ENCODE measurements at places on chromosomes 4 and X.

- H3K4me1 ChIP-seq: no peaks in the 10 kb centered on the region
- H3K27ac ChIP-seq: no peak overlapping the region
- no peak overlapping the region for H3K4me3 ChIP-seq
- no peaks in the 10 kb centered on the region for H3K36me3 ChIP-seq
These were observed 253.9 kb downstream of the ANK2 start for GRCh38 chr4:113303315-113303714.

GRCh38 chr4:126957987-126958386 is 674.8 kb upstream of the INTU start:
- H3K27me3 ChIP-seq: no peaks in the 10 kb centered on the region
- no peak for DNase-seq
- H3K4me1 ChIP-seq: no peaks in the 10 kb centered on the region
- H3K27ac ChIP-seq: no peak overlapping the region
- no peak overlapping the region for H3K4me3 ChIP-seq
- no peaks in the 10 kb centered on the region for H3K36me3 ChIP-seq

- no peak overlapping the region for H3K4me3 ChIP-seq
- no peaks in the 10 kb centered on the region for H3K36me3 ChIP-seq
- H3K4me1 ChIP-seq: peaks cover 48% of the 10 kb centered on the region
- H3K27me3 ChIP-seq: no peaks in the 10 kb centered on the region
- no peak overlapping the region for H3K27ac ChIP-seq
- no peak for DNase-seq
These were observed 462.7 kb downstream of the INPP4B start for GRCh38 chr4:142383354-142383753.

DNA sequence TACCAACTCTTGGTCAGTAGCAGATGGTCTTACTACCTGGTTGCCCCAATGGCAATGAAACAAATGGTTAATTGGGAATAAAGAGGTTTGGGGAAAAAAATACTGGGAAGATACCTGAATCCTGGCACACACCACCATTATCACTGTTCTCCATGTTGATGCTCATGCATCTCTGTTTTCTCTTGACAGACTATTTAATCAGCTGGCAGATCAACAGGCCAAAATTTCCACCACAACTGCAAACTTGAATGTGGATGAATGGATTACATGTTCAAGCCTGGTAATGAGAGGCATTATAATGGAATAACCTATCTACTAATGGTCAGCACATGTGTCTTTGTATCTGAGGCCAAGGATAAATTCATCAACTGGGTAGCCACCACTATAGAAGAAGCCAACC is 45.7 kb downstream of the ZNF721 start:
- H3K4me1 ChIP-seq: no peaks in the 10 kb centered on the region
- no peak overlapping the region for H3K27ac ChIP-seq
- peak overlapping the region; percentile 8 for H3K4me3 ChIP-seq
- no peaks in the 10 kb centered on the region for H3K27me3 ChIP-seq
- DNase-seq: no peak

GRCh38 chr4:115537387-115537786 is 424.0 kb upstream of the NDST4 start:
- no peak for DNase-seq
- no peaks in the 10 kb centered on the region for H3K4me1 ChIP-seq
- H3K4me3 ChIP-seq: no peak overlapping the region

DNA sequence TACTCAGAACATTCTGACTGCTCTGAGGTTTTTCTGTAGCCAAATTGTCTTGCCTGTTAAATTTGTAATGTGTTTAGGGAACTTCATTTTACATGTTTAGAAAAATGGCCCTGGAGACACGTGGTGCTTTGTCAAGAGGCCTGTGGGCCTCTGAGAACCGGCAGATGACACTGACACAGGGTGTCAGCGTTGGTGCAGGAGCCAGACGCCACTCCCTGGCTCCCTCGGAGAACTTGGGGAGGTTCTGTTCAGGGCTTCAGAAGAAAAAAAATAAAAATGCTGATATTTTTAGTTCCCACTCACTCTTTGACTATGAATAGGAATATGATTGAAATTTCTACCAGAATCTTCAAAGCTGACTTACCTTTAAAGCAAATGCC is 190.9 kb upstream of the GATB start:
- H3K27me3 ChIP-seq: no peaks in the 10 kb centered on the region
- H3K36me3 ChIP-seq: no peaks in the 10 kb centered on the region
- no peak overlapping the region for H3K27ac ChIP-seq
- DNase-seq: no peak
- H3K4me3 ChIP-seq: no peak overlapping the region
- H3K4me1 ChIP-seq: no peaks in the 10 kb centered on the region

DNA sequence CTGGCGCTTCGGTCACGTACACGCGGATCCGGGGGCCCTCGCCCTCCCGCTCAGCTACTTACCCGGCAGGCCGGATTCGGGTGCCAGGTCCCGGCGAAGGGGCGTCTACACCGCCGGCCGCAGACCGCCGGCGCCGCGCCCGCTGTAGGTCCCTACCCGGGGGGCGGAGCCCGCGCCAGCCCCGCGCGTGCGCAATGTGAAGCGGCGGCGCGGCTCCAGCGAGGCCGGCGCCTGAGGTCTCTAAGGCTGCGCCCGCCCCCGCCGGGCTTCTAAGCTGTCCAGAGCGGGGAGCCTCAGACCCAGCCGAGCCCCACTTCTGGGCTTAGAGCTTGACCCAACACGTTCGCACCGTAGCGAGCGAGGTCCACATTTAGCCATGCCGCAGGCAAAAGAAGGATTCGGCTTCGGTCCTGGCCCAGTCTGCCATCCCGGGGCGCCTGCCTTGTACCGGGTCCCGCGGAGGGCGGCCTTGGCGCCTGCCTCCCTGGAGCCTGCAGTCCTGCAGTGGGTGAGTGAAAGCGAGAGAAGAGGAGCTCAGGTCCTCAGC is at the start of gene ZNF518B:
Gene ZNF518B (minus strand): TSS at position 172 of the 547 bp plus-strand sequence. CDS start 11,098 bp downstream, outside the sequence.
- H3K36me3 ChIP-seq: peaks cover 8% of the 10 kb centered on the region
- DNase-seq: peak; percentile 89
- H3K27me3 ChIP-seq: no peaks in the 10 kb centered on the region
- H3K4me1 ChIP-seq: peaks cover 29% of the 10 kb centered on the region

DNA sequence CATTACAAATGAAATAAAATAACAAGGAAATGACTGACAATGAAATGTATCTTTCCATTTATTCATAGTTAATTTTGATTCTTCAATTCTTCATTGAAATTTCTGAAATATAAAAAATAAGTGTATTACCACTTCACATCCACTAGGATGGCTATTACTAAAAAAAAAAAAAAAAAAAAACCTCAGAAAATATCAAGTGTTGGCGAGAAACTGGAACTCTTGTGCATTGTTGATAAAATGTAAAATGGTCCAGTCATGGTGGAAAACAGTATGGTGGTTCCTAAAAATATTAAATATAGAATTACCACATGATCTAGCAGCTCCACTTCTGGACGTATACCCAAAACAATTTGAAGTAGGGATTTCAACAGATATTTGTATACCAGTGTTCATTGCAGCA is 22.9 kb downstream of the PGAM4 start:
- H3K36me3 ChIP-seq: no peaks in the 10 kb centered on the region
- H3K4me1 ChIP-seq: no peaks in the 10 kb centered on the region
- no peak overlapping the region for H3K4me3 ChIP-seq
- DNase-seq: no peak
- no peak overlapping the region for H3K27ac ChIP-seq
- H3K27me3 ChIP-seq: no peaks in the 10 kb centered on the region

DNA sequence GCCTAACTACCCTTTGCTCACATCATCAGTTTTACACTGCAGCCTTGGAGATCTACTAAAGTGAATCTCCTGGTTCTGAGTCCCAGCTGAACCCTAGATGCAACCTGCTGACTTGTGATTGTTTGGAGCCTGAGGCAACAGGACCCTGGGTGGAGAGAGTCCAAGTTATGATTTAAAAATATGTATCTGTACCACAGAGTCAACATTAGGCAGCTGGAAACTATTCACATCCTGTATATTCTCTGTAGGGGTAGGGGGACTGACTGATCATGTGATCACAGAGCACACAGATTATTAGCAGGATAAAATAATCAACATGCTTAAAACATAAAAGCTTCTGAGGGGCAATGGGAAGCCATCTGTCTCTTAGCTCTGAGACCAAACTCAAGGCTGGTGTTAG is 52.1 kb downstream of the CT47B1 start:
- H3K4me3 ChIP-seq: no peak overlapping the region
- no peaks in the 10 kb centered on the region for H3K4me1 ChIP-seq
- DNase-seq: no peak
- no peaks in the 10 kb centered on the region for H3K27me3 ChIP-seq
- H3K27ac ChIP-seq: no peak overlapping the region

DNA sequence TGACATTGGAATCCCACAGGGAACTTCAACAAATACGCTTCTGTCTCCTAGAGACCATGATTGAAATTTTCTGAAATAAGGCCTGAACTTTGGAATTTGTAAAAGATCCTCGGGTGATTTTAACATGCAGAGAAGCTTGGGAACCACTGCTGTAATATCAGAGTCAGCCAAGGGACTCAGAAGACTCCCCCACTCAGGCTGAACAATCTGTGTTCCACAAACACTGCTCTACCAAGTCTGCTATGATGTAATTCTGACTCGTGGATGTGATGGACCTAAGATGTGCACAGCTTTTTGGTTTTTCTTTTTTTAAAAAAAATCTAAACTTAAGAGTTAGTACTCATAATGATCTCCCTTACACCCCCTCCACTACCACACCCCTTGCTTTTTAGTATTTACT is 26.0 kb downstream of the LRP2BP start:
- no peak overlapping the region for H3K4me3 ChIP-seq
- H3K4me1 ChIP-seq: no peaks in the 10 kb centered on the region
- no peaks in the 10 kb centered on the region for H3K27me3 ChIP-seq
- no peak overlapping the region for H3K27ac ChIP-seq
- no peak for DNase-seq
